NCI-H69 (cell line): ENCODE measurements at places on chromosomes 11 and 22.

DNA sequence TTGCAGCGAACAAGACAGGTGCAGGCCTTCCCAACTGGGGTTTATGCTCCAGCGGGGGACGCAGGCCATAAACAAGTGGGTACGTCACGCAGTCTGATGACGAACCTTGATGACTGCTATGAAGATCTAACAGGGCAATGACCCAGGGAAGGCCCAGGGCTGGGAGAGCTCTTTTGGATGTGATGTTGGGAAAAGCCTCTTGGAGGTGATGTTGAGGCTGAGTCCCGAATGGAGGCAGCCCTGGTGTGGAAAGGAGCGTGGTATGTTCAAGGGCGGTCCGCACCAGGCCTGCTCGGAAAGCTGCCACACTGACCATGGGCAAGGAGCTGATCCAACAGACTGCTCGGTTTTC is 5.8 kb downstream of the FADS2 start:
- no peak for DNase-seq

DNA sequence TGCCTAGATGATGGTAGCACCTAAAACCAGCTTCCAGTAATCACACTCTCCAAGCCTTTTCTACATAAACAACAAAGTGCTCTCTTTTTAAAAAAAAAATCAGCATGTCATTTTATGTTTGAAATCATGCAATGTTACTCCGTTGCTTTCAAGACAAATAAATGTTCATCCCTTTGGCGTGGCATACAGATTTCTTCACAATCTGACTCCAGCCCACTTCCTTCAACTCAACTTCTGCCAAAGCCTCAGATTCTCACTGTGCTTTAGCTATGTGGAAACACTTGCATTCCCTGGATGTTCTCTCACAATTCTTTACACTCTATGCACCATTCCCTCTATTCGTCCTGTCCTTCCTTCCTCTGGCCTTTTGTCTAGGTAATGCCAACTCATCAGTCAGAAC is 206.3 kb upstream of the BLID start:
- DNase-seq = no peak

DNA sequence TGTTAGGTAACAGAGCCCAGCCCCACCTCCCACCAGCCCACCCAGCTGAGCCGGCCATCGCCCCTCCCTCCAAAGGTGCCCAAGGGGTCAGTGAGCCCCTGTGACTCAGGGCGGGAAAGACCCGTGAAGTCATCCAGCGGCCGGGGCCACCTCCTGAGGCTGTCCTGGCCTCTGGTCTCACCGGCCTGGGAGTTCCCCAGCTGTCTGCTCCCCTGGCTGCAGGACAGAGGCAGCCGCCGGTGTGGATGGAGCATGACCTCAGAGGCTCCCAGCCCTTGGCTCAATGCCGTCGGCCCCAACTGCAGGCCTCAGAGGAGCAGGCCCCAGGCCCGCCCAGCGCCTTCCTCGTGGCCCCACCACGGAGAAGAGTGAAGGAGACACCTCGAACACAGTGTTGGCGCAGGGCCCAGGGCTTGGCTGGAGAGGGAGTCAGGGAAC is 28.7 kb downstream of the RPL3 start:
- DNase-seq = peak; percentile 33

DNA sequence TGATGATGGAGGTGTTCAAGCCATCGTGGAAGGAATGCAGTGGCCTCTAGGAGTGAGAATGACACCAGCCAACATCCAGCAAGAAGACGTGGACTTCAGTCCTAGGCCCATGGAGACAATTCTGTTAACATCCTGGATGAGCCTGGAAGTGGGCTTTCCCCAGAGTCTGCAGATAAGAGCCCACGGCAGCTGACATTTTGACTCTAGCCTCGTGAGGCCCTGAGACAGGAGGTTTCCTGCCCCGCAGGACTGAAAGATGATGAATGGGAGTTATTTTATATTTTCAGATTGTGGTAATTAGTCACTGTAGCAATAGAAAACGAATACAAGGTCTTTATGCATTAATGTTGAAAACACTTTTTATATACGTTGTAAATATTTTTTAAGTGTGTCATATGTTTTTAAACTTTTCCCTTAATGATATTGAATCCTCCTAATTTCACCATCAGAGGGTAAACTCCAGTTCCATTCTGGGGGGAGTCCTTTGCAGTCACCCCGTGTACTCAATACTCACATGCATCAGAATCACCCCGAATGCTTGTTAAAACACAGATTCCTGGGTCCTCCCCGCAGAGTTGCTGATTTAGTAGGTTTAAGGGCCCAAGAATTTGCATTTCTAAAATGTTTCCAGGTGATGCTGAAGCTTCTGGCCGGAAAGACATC is 570 bp upstream of the TPCN2 start:
- no peak for DNase-seq

DNA sequence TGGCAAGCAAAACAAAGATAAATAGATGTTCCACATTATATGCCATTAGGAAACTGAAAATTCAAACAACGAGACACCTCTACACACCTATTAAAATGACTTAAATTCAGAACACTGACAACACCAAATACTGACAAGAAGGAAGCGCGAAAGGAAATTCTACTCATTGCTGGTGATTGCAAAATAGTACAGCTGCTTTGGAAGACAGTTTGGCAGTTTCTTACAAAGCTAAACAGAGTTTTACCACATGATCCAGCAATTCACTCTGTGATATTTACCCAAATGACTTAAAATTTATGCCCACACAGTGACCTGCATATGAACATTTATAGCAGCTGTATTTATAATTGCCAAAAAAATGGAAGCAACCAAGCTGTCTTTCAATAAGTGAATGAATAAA is 232.6 kb downstream of the CASP12 start:
- DNase-seq = no peak

DNA sequence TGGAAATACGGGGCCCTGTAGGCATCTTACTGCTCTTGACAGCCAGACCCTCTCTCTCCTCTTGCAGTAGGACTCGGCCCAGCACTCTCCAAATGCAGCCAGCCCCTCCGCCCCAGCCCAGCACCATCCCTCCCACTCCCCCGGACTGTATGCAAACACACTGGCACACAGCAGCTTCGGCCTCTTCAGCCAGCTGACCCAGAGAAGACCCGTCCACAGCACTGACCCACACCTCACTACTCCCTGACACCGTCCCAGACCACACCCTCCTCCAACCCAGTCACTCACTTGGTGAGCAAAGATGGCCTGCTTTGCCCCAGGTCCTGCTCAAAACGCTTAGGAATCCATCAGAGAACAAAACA is 164.6 kb downstream of the IGLL1 start:
- DNase-seq = no peak
